Fibroblast of skin of left biceps (primary cell): ENCODE measurements at places on chromosomes 6 and 20.

- no peak for DNase-seq
Measured at GRCh38 chr6:146582857-146583256, 15.9 kb upstream of the ADGB start.

DNA sequence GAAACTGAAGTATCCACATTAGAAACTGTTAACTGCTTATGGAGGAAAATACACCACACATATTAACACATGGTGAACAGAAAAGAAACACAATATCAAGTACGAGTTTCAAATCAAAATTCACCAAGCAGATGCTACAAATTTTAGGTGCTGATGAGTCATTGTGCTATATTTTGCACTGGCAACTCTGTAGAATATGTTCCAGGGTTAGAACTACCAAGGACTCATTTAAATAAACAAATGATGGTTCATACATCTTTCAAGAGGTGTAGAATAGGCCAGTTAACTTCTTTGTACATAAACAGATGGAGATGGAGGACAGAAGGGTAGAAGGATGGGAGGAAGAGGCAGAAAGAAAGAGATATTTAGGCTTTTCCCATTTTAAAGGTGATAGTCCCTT lies 184.9 kb downstream of the ARHGAP18 start:
- no peak for DNase-seq

- no peak for DNase-seq
Measured at GRCh38 chr6:25428758-25429317, 149.7 kb downstream of the CARMIL1 start.

- no peak for DNase-seq
Measured at GRCh38 chr20:3612795-3613572, 50.2 kb downstream of the GFRA4 start.

- no peak for DNase-seq
Measured at GRCh38 chr20:10710991-10711775, 37.4 kb upstream of the JAG1 start.
